ENCODE measurements at places on chromosomes 2 and 18.

- no peak for DNase-seq
Observed at GRCh38 chr2:204110751-204111516, 174.4 kb downstream of the ICOS start.

DNA sequence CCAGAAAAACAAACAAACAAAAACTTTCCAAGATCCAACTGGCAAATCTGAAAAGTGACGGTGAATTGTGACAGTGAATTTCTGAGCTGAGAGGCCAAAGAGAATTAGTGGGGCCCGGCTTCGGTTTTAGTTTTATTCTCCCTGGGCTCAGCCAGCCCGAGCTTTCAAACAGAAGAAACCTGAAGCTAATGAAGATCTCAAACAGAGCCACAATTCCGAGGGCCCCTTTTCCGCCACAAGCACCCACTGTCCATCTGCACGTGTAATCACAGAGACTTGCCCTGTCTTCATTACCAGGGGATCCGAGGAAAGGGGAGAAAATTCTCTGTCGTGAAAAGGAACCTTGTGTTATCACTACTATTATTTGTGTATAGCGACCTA is 4.2 kb upstream of the ONECUT2 start:
- DNase-seq, result no peak

- no peak for DNase-seq
Observed at GRCh38 chr2:169393068-169393590, 30.8 kb upstream of the LRP2 start.

- no peak for DNase-seq
Observed at GRCh38 chr2:8806885-8807704, 30.3 kb downstream of the KIDINS220 start.

DNA sequence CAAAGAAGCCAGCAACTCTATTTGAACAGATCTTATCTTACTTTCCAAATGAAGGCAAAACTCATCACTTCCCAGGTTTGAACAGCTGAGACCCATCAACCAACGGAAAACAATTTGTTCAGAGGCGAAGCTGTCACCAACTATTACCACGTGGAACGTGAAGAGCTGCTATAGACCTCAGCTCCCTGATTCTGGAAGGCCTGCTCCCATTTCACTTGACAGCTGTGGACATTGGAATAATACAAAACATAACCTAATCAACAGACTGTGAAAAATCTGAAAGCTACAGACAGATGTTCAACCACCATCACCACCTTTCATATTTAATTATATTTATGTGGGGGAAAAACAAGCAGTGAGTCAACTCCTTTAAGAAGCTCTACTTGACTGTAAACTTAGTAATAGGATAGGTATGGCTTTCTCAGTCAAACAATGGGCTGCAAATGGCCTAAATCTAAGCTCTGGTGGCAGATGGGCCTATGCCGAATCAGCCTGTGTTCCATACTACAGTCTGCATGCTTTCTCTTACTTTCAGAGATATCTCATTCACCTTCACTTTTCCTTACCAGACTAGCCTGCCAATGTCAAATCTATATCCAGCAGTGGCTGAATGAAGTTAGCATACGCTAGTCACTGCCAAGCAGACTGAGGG is 896.4 kb downstream of the TDRD15 start:
- peak; percentile 30 for DNase-seq

DNA sequence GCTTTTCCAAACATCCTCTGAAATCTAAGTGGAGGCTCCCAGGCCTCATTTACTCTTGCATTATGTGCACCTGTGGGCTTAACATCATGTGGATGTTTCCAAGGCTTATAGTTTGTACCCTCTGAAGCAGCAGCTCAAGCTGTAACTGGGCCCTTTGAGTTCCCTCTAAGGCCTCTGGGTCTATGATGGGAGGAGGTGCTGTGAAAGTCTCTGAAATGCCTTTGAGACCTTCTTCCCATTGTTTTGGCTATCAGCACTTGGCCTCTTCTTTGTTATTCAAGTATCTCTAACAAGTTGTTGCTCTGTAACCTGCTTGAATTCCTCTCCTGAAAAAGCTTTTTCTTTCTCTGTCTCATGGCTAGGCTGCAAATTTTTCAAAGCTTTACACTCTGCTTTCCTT is 58.1 kb upstream of the MYT1L start:
- no peak for DNase-seq

DNA sequence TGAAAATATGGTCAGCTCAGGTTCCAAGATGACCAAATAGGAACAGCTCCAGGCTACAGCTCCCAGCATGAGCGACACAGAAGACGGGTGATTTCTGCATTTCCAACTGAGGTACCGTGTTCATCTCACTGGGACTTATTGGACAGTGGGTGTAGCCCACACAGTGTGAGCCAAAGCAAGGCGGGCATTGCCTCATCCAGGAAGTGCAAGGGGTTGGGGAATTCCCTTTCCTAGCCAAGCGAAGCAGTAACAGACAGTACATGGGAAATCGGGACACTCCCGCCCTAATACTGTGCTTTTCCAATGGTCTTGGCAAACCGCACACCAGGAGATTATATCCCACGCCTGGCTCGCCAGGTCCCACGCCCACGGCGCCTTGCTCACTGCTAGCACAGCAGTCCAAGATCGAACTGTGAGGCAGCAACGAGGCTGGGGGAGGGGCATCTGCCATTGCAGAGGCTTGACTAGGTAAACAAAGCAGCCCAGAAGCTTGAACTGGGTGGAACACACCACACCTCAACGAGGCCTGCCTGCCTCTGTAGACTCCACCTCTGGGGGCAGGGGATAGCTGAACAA is 57.5 kb downstream of the WDPCP start:
- peak; percentile 43 for DNase-seq

- no peak for DNase-seq
Observed at GRCh38 chr2:165238295-165238694, 919 bp upstream of the SCN2A start.

DNA sequence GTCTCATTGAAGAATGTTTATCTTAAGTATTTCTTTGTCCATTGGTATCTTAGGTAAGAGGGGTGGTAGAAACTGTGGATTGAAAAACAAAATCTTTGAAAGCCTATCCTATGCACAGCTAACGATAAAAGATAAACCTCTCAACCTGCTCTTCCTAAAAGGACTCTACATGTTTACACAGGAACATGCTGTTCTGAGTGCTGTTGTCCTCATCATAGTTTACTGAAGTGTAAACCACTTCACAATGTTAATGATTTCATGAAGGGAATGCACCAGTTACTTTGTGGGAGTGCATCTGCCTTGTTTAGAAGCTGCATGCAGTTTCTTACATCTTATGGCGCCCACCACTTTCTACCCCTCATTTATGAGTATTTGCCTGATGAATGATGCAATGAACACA is 1.2 kb downstream of the ACMSD start:
- no peak for DNase-seq

DNA sequence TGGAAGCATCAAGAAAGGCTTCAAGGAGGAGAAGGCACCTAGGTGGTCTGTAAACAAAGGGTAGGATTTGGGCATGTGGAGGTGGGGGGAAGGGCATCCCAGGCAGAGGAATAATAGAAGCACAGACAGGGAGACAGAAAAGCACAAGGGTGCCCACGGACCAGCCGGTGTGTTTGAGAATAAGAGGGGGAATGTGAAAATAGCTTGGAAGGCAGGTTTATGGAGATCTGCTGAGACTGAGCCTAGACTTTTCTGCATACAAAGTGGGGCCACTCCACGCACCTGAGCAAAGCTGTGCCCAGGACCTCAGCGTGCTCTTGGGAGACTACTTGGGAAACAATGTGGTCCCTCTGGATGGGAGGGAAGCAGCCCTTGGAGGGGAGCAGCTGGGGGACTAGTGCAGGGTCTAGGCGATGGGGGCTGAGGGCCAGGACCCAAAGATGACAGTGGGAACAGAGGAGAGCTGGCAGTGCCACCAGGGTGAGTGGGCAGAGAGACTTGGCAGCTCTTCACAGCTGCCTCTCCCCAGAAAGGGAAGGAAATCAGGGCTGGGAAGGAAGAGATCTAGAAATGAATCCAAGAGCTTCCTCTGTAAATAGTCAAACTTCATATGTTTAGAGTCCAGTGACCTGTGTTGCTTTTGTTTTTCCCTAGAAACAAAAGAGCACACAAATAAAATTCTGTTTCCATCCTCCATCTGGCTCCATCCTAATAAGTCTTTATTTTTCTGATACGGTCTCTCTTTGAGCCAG is 110.7 kb upstream of the SMAD7 start:
- DNase-seq, result no peak

DNA sequence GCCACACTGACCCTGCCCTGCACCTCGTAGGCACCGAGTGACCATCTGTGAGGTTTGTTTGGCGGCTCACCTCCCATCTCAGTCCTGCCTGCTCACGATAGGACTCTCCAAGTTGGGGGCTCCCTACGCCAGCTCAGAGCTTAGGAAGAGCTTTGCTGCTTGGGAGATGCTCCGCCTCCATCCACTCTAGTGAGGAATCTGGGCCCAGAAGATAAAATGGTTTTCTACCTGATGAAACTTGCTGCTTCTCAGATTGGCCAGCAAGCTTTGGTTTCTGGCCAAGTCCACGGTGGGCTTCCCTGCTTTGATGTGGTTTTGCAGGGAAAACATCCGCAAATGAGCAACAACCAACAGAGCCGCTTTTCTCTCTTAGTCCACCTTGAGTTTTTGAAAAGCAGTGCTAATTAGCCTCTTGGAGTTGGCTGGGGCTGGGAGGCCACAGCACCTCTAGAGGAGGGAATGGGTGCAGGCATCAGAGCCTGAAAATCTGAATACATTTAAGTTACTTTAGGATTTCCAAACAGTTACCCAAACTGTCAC is 42.2 kb downstream of the THNSL2 start:
- DNase-seq, result no peak

DNA sequence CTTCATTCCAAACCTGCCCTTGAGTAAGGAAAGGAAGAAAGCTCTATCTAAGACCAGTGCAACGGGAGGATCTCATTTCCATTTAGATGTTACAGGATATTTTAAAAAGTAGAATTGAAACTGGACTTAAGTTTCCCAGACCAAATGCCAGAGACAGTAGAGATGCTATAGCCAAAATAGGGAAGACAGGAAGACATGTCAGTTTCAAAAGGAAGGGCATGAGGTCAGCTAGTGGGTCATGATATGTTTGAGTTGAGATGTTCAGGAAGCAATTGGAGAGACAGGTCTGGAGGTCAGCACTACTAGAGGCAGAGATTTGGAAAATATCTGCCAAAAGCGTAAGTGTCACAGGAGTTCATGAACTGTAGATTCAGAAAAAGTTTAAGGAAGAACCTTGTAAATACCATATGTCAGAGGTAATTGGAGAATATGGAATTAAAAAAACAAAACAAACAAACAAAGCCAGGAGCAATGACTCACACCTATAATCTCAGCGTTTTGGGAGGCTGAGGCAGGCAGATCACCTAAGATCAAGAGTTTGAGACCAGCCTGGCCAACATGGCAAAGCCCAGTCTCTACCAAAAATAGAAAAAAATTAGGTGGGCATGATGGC is 50.8 kb downstream of the EPHA4 start:
- no peak for DNase-seq

DNA sequence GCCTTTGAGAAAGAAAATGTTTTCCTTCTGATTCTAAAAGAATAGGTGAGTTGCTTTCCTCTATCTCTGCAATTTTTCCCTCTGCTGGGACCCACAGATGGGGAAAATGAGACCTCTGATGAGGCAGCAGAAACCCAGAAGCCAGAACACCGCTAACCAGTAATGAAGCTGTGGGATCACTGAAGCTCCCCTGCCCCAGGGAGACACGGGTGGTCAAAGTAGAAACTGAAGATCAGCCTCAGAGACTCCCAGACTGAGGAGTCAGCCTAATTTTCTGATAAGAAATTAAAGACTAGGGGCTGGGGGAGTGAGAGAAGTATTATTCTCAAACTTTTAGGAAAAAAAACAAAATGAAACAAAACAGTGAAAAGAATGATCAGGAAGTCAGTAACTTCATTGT is 30.1 kb downstream of the CD8B start:
- no peak for DNase-seq

DNA sequence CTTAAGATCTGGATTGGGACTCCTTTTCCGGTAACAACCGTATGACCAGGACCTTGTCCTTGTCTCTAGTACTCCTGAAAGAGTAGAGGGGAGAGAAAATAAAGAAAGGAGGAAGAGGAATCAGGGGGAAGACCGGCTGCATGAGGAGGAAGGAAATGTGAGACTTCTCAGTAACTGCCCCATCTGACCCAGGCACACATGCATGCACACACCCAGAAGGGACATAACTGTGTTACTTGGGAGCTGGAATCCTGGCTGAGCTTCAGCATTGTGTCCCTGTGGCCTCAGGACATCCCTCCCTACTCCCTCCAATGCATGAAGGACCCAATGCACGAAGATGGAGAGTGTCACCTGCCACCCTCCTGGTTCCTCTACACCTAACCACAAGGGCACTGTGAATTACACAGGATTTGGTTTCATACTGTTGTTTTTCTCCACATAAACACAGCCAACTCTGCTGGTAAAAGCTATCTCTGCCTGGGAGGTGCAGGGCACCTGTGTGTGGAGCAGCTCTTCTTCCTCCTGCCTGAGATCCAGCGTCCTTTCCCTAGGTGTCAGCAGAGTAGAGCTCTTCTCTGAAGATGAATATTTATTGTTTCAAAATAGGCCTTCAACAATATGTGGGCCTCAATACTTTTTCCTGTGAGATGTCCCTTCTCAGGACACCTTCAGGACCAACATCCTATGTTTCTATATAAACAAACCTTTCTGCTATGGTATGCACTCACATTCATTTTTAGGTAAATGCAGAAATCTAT is 574.1 kb upstream of the ID2 start:
- no peak for DNase-seq

- peak; percentile 89 for DNase-seq
Observed at GRCh38 chr2:10889651-10890215, 22.0 kb upstream of the KCNF1 start.

- no peak for DNase-seq
Observed at GRCh38 chr2:202290970-202291369, 25.4 kb downstream of the NOP58 start.

- DNase-seq, result no peak
Observed at GRCh38 chr2:218658671-218659257, 659 bp downstream of the ZNF142 start.

GRCh38 chr2:236939271-236939670 is 146.4 kb upstream of the COPS8 start:
- DNase-seq, result no peak

GRCh38 chr2:37585982-37586621 is 85.3 kb downstream of the CDC42EP3 start:
- no peak for DNase-seq
